ENCODE measurements at places on chromosomes 3 and 15.

GRCh38 chr3:75237053-75237452 lies 427.1 kb upstream of the FRG2C start:
- DNase-seq, result no peak

GRCh38 chr3:94185753-94186152 lies 122.9 kb downstream of the NSUN3 start:
- no peak for DNase-seq

GRCh38 chr15:70519004-70519365 lies 244.4 kb downstream of the UACA start:
- DNase-seq, result no peak

DNA sequence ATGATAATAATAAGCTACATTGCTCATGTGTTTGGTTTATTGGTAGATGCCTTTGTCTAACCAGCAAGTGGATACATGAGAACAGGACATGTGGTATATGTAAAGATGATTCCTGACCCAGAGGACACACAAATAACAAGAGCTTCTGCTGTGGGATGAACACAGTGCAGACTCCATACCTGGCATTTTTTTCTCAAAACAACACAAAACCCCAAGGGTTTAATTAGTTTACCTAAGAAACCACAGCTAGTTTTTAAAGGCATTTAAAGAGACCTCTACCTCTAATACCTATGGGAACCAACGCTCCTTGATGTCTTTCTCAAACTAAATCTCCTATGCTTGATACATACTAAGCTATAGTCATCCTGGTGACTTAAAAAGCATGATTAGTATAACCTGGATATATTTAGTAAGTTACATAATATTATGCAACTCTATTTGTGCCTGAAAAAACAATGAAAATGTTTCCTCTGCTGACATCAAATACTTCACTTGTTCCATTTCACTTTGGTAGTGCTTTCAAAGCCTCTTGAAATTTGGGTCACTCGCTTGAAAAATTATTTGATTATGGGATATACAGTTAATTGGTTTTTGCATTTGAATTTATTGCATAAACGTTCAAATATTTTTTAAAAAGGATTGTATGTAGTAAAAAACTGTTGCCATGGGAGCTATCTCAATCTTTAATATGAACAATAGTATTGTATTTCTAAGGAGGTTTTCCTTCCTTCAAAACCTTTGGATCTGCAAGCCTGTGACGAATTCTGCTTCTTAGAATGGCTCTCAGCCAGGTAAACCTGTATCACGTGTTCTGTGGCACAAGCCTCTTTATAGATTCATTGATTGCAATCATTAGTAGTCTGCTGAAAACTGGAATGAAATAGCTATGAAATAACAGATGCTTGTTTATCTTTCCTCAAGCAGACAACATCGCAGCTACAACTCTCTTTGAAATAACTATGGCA lies 233.0 kb upstream of the KCNMB2 start:
- no peak for DNase-seq

DNA sequence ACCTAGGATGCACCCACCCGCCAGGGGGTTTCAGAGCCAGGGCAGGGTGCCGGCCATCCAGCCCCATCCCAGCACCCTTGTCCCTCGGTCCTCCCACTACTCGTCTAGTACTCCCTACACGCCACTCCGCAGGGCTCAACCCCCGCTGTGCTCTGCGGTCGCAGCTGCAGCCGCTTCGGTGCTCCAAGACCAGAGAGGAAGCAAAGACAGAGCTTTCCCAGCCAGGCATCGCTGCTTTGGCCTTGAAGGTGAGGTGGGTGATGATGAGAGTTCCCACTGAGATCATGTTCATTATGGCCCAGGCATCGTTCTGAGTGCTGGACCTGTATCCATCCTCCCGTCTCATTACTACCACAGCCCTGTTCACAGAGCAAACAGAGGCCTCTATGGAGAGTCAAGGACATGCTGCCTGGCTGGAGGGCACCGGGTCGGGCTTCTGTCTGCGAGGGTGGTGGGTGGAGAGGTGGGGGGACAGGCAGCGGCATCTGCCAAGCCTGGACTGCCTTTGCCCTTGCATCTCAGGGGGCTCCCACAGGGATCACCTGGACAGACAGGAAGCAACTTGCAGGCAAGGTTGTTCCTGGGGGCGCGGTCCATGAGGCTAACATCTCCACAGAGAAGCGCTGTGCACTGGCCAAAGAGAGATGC lies 66.9 kb downstream of the KLF13 start:
- DNase-seq, result no peak

- DNase-seq, result no peak
These were observed 332.8 kb downstream of the NLGN1 start for GRCh38 chr3:173730391-173730790.

DNA sequence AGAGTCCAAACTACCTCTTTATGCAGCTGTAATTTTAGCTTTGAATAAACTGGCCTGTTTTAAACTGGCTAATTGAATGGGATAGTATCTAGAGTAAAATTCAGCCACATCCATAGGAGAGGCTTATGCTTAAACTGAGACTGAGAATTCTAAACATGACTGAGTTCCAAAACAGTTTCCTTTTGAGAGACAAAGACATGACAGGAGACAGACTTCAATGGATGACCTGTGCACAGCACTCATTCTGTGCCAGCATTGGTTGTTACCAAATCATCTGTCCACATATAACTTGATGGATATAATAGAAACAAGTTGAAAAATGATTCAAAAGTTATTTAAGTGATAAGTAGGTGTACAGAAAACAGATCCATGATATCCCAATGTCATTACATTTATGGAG lies 20.9 kb downstream of the IL12A start:
- no peak for DNase-seq

GRCh38 chr15:91118817-91119590 lies 18.9 kb downstream of the SV2B start:
- DNase-seq, result no peak

DNA sequence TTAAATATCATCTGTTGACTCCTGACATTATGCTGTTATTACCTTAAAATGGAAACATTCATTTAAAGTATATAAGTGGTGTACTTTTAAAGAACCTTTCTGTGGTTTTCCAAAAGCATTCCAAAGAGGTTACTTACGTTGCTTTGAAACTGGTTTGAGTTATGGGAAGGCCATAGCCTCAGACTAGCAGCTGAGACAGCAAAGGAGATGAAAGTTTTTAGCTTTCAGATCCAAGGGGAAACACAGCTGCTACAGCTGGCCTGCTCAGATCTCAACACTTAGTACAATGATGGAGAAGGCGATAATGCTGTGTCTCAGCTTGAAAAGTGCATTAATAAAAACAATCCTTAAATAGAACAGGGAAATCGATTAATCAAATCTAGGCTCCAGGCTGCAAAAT lies 921.1 kb downstream of the ROBO1 start:
- DNase-seq, result no peak

DNA sequence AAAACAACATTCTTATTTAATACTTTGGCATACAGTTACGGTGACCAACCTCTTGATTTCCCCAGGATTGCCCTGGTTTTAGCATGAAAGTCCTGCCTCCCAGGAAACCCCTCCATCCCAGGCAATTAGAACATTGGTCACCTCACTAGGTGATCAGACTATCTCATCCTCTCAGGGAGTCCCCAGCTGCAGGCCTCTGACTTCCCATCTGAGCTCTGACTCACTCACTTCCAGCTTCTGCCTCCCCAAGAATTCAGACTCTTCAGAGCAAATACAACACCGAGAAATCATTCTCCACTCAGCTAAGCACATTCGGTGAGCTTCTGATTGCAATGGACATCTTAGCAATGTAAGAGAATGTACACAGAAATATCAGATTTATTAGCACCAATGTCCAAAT lies 92.4 kb upstream of the HES1 start:
- no peak for DNase-seq

GRCh38 chr3:48039487-48040190 lies 23.4 kb upstream of the MAP4 start:
- DNase-seq, result no peak

- no peak for DNase-seq
These were observed 52.2 kb downstream of the SATB1 start for GRCh38 chr3:18372786-18373405.

DNA sequence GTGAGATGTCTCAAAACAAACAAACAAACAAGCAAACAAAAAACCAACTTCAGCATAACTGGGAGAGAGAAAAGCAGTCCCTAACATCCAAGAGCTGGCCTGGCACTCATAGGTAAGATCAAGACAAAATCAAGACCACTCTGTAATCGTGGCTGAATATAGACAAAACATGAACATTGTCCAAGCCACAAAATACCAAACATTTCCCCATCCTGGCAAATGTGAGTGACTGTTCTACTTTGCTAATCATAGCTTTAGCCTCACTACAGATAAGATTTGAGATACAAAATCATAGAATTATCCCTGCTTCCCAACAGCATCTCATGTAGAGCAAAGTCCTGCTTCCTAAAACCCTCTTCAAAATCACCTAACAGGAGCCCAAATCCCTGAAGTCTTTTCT lies 116.7 kb upstream of the PRTG start:
- DNase-seq, result no peak

- no peak for DNase-seq
These were observed 35.4 kb downstream of the MASP1 start for GRCh38 chr3:187256051-187256616.

- DNase-seq, result peak; percentile 25
These were observed 6.2 kb downstream of the TMEM40 start for GRCh38 chr3:12752809-12753208.

DNA sequence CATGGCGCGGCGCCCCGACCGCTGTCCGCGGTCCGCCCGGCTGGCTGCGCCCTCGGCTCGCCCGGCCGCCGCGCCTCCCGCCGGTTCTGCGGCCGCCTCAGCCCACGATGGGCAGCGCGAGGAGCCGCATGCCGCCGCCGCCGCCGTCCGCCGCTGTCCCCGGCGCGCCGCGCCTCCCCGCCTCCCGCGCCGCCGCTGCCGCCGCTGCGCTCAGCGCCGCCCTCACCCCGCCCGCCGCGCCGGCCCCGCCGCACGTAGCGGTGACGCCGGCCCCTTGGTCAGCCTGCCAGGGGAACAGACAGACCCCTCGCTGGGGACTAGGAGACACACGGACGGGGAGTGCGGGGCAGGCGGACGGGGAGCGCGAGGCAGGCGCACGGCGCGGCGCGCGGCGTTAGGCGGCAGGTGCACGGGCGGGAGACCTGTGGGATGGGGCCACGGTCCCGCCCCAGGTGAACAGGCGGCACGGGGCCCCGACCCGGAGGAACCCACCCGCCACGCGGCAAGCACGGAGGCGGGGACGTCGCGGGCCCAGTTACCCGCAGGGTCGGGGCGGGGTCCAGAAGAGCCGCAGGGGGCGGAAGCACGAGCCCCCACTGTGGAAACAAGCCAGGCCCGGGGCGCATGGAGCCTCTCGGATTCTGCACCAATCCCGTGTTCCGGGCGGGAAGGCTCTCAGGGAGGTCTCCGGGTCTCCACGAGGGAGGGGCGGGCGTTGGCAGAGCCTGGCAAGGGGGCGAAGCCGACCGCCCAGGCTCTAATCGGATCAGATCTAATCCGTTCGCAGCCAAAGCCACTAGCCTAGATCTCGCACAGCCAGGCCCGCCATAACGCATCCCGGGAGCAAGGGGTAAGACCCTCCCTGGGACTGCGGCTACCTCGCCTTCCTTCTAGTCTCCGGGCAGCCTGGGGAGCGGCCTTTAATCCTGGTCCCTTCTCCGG lies at the start of gene CSPG5:
TSS of gene CSPG5 (minus strand) at position 175 of the 942 bp plus-strand sequence. CDS start at position 3, 172 bp downstream.
- DNase-seq, result peak; percentile 44
